Naive thymus-derived CD4-positive, alpha-beta T cell (primary cell): ENCODE measurements at places on chromosomes 5 and 9. TPM values are rescaled to one million over a fixed set of nuclear protein-coding genes. Genes with fewer than 3 reads are reported as not detected.

DNA sequence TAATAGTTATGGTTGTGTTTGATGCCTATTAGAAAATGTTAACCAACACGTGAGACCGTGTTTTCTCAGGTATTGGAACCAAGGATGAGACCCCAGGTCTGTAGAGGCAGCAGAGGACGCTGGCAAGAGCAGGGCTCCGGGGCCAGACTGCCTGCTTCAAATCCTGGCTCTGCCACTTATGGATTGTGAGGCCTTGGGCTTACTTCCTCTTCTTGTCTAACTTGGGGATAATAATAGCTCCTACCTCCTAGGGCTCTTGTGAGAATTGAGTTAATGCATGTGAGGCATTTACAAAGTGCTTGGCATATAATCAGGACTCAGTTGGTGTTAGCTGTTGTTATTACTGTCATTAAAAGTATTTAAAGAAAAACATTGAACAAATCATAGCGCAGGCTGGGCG is 85.5 kb upstream of the PITX1 start:
- DNase-seq: no peak

- DNase-seq: peak; percentile 59
These were observed 16.6 kb upstream of the HEMGN start for GRCh38 chr9:97954550-97954989.

- no peak for DNase-seq
These were observed 24.1 kb downstream of the UBE2QL1 start for GRCh38 chr5:6472792-6473191.

- DNase-seq: no peak
These were observed 9.7 kb upstream of the UBAP1 start for GRCh38 chr9:34169125-34169524.

DNA sequence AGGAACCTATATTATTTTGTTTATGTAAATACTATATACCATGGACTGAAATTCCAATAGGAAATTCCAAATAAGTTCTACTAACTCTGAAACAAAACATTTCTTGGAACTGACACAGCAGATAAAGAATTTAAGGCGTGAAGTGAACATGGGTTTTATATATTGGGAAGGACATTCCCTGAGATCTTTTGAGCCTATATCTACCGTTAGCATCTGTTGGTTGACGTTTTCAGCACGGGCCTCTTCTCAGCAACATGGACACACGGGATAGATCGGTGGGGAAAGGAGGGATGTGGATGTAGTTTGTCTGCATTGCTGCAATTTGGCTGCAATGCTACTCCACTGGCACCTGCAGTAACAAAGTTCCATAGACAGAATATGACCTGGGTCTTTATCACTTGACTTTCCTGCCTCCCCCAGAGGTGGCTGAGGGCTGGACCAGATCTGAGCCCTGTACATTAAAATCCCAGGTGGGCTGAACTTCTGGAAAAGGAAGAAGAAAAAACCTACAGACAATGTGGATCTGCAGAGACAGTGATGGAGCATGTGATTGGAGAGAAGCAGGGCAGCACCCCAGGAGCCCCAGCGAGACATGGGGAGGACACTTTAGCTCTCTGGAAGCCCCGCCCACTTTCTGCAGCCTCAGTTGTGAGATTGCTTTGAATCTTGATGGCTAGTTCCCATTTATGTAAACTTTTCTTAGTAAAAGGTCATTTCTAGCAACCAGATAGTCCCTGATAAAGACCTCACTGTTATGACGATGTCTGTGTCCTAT is 91.2 kb upstream of the CPEB4 start:
- no peak for DNase-seq

DNA sequence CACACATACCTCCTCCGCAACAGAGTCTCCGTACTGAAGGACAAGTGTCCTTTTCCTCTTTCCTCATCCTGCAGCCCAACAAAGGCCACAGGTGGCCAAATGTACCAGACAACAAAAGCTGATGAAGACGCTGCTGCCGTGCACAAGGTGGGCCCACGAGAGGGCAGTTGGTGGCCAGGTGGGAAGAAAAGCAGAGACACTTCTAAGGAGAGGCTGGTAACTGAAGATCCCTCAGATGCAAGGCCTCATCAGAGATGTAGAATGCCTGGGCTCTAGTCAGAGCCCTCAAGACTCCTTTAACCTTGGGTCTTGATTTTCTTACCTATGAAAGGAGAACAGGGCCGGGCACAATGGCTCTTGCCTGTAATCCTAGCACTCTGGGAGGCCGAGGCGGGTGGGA is 75.7 kb downstream of the NRG2 start:
- no peak for DNase-seq

DNA sequence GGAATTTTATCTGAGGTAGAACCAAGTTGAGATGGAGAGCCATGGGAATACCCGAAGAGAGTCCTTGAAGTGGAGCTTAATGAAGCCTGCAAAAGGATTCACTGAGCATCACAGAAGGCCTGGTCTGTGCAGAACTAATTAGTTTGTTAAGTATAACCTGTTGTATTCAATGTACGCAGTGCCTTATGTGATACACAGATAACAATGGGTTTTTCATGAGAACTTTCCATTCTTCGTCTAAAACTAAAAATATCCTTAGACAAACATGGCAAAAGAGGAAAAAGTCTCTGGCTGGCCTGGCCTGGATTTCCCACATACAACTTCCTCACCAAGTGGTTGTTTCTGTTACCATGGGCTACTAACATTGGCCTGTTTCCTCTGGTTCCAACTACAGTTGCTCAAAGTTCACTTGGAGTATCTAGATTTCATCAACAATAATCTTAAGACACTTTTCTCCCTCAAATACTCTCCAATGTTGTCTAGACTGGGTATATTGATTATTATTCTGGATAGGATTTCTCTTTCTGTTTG is 237.6 kb upstream of the ZNF462 start:
- no peak for DNase-seq

DNA sequence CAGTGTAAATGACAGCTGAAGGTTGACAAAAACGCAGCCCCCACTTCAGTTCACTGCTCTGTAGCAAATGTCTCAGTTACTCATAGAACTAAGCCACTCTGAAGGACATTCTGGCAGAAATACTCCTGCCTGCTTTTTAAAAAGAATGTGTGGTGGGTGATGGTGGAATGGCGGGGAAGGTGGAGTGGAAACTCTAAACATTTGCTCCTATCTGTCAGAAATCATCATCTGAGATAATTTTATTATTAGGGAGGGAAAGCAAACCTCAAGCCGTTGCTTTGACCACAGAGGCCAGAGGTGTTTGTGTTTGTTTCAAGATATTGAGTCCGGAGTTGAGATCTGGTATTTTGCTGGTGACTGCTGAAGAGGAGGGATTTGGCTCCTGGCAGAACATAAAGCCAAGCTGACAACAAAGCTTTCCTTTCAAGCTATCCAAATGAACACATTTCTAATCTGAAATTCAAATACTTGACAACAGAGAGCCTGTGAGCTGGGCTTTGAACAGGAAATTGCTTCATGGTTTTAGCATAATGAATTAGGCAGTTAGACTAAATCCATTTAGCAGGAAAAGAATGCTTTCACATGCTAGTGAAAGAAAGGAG is 362.7 kb downstream of the CSNK1G3 start:
- no peak for DNase-seq

- no peak for DNase-seq
These were observed 124.2 kb upstream of the TNPO1 start for GRCh38 chr5:72692231-72692637.

Gene SPATA6L
- 8.9 TPM for total RNA-seq

- no peak for DNase-seq
These were observed 91.5 kb downstream of the ADAMTS6 start for GRCh38 chr5:65390208-65390607.

- no peak for DNase-seq
These were observed 200.0 kb upstream of the IER5L start for GRCh38 chr9:129377931-129378661.

DNA sequence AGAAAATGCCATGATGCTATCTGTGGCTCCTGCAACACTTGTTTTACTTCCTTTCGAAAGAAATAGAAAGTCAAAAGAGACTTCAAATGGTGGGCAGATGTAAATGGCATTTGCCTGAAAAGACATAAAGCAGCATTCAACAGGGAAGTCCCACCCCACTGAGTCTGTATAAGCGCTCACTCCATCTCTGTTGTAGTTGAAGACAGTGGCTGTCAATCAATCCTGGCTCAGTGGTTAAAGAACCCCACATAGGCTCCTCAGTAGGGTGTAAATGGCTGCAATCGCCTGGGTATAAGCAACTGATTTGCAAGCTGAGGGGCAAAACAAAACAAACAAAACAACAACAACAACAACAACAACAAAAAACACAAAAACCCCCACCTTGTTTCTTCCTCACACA is 158.7 kb downstream of the EFNA5 start:
- no peak for DNase-seq

Gene LHX6
- not detected in 2 replicates for total RNA-seq

GRCh38 chr5:178193251-178193809 is 6.2 kb upstream of the GMCL2 start:
- no peak for DNase-seq

GRCh38 chr9:133991964-133992779 is at the start of gene VAV2:
Gene VAV2, minus strand, starts transcription at chr9:133992324. Its CDS starts 46 bp downstream, at chr9:133992278.
- peak; percentile 74 for DNase-seq

Gene CCNO
- total RNA-seq: not detected

GRCh38 chr9:107557236-107557990 is 67.8 kb upstream of the KLF4 start:
- DNase-seq: no peak

DNA sequence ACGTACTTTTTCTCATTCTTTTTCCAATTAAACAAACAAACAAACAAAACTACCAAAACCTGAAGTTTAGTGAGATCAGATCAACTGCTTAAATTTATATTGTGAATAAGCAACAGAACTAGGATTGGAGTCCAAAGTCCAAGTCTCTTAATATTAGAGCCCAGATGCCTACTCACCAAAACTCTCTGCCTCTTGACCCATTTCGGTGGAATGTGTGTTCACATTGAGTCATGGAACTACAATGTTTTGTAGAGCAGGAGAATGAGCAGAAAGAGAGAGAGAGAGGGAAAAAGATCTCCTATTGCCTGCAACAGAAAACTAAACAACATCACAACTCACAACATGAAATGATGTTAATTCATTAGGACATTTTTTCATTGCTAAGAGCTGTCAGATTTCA is 751.1 kb downstream of the TLR4 start:
- DNase-seq: no peak

- DNase-seq: no peak
These were observed 51.2 kb downstream of the SLC1A3 start for GRCh38 chr5:36657563-36657995.

DNA sequence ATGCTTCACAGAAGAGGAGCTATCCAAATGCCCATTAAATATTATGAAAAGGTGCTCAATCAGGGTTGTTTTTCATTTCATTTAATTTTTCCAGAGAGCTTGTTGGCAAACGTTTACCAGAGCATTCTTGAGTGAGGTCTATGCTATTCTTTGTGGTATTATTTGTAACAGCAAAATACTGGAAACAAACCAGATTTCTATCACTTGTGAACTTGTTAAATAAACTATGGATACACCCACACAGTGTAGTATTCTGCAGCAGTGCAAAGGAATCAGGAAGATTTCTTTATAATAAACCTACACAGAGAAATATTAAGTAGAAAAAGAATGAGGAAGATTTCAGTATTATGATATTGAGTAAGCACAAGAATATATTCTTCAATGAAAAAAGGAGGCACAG is 15.0 kb upstream of the SLC1A1 start:
- no peak for DNase-seq

Gene TMEM252
- not detected in 2 replicates for total RNA-seq

- DNase-seq: no peak
These were observed 6.6 kb downstream of the AK1 start for GRCh38 chr9:127870887-127871286.

Gene FOXD4L4
- 0.30 TPM for total RNA-seq

Gene ADAMTS2
- not detected for total RNA-seq

DNA sequence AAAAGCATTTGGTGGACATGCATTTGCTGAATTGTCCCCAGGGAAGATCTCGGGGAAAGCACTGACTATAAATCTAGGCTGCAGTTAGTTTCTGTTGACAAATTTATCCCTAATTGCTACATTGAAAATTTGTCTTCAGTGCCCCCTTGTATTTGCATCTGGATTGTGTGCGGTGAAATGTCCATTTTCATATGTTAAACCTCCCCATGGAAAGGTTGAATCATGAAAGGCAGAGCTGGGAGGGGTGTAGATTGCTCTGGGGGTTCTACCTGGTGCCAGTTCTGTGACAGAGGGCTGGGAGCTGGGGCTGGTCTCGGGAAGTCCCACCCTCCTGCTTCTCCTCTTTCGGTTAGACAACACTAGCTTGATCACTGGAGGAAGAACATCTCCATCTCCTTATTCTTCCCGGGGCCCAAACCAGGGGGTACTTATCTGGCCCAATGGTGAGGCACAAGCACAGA is 101.9 kb downstream of the GADD45G start:
- DNase-seq: no peak

- DNase-seq: no peak
These were observed 103.5 kb upstream of the ARRDC3 start for GRCh38 chr5:91486638-91487037.

GRCh38 chr9:80605129-80605528 is 1033.4 kb downstream of the TLE4 start:
- no peak for DNase-seq

DNA sequence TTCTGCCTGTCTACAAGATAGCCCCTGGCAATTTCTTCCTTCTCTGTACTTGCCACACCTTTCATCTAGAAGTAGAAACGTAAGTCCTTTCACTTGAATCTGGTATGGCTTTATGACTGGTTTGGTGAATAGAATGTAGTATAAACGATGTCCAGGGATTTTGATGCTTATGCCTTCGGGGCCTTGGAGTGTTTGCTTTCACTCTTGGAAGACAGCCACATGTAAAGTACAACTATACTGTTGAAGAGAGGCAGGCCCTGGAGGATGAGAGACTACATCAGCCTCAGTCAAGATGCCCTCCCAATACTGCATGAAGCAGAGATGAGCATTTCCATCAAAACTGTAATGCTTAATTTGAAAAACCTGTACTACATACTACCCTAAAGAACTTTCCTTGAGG is 553.8 kb upstream of the C9orf72 start:
- DNase-seq: no peak

GRCh38 chr9:100581661-100582060 is 3.8 kb downstream of the CAVIN4 start:
- DNase-seq: no peak

DNA sequence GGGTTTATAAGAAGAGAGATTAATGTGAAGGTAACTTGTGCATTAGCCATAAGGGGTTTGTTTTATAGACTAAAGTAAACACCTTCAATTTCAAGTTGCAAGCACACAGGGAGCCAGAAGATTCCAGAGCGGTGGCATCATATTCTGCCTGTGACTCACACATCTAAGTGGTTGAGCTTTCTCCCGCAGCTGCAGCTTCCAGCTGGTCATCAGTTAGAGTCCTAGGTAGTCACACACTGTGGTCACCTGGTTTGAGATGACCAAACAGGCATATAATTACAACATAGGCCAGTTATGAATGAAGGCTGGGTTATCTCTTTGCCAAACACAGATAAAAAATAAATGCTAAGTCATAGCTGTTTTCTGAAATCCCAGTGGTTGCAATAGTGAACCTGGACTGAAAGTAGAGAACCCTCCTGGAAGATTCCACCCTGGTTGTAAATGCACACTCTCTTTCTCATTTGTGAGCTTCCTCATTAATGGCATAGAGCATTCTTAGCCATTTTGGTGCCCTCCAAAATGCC is 171.3 kb downstream of the GDNF start:
- no peak for DNase-seq

GRCh38 chr9:76166526-76166925 is 227.7 kb downstream of the RFK start:
- no peak for DNase-seq
